AML-193 (cell line): ENCODE measurements at places on chromosomes 6 and 20.

DNA sequence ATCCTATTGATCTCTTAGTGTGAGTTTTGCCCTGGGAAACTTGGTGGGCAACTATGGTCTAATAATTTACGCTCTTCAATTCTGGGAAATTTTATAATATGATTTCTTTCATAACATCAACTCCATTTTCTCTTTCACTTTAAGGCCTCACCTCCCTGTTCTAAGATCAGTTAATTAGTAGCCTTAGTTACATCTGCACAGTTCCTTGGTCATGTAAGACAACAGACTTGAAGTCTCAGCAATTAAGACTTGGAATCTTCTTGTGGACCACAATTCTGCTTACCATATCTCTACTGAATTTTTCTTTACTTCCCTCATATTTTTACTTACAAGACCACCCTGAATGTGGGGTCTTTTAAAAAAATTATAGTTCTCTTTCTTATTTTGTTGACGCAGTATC lies 8.7 kb downstream of the ENPP3 start:
- DNase-seq, result no peak

DNA sequence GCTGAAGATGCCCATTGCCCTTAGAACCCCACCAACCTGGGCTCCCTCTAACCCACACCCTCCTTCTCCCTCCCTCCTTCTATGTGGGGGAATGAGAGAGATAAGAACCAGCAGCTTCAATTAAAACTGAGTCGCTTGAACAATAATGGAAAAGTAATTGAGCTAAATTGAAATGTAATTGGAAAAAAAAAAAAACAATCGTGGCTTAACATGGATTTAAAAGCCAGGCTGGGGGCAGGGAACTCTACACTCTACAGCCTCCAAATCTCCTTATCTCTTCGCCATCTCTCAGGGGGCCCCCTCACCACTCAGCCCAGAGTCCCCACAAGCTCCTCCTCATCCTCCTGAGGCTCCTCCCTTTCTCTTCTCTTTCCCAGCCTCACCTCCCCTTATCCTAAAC lies 83.2 kb downstream of the MDGA1 start:
- no peak for DNase-seq

DNA sequence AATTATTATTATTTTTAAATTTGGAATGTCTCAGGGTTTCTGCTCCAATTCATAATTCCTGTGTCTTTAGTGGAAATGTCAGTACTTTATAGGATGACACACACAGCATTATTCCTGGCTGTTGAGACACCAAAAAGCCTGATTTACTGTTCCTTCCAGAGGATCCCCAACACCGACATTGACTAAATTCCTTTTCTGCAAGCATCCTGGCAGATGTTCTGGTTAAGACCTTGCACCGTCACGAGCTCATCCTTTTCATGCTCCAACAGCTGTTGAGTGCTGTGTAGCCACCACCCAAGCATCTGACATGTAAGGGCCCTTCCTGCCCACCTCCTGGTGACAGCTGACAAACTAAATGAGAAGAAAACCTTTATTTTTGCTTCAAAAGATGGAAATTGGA lies 284.3 kb upstream of the SULF2 start:
- DNase-seq, result no peak

- DNase-seq, result no peak
Observed at GRCh38 chr6:659716-660581, 3.0 kb upstream of the HUS1B start.

GRCh38 chr6:163180874-163181541 lies 233.5 kb upstream of the QKI start:
- no peak for DNase-seq

- no peak for DNase-seq
Observed at GRCh38 chr20:59958123-59958522, at the start of gene CDH26. CDH26 (plus strand) TSS chr20:59958423; CDS start chr20:59958727, 304 bp downstream.

DNA sequence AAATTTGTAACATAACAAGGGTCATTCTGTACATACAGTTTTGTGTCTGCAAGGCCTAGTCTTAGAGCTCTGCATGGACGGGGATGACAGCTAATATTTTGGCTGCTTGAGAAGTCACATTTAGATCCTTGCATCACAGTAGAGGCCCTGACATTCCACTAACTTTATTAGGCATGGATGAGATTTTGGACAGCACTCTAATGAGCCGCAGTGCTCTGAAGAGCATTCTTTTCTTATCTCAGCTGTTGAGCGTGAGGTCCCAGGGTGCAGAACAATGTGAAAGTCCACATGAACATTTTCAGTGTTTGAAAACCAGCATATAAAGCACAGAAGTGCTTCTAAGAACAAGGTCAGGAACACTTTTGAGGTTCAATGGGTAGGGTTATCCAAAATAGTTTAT lies 58.9 kb downstream of the IPCEF1 start:
- DNase-seq, result no peak

DNA sequence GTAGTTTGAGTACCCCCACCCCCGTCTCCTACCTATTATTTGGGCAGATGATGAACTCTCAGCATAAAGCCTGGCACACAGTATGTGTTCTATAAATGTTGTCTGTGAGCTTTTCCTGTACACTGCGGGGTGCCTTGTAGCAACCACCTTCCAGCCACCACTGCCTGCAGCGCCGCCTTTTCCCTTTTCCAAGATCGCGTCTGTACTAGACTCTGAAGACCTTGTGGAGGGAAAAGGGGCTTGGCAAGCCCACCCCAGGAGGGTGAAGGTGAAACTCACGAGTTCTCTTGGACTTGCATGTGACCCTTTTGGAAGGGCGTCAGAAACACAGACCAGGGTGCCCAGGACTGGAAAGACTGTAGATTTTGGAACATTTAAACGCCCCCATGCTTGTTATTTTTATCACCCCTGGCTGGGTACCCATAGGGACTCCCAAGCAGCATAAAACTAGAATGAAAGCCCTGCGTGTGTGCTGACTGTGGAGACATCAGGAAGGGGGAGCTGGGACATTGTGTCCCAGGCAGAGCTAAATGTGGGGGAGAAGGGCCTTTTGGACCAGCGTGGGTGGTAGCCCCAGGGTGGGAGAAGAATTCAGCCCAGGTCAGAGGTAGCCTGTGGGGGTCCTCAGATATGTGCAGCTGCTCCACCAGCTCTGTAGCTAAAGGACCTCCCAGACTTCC lies 8.3 kb downstream of the BAK1 start:
- DNase-seq, result no peak

DNA sequence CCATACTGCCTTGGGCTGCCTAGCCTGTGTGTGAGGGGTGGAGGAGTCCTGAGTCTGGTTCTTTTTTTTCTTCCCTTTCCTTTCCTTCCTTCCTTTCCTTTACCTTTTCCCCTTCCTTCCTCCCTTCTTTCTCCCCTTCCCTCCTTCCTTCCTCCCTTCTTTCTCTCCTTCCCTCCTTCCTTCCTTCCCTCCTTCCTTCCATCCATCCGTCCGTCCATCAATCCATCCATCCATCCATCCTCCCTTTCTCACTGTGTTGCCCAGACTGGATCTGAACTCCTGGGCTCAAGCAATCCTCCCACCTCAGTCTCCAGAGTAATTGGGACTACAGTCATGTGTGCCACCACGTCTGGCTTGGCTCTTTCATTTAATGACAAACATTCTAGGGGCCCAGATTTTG lies 750.7 kb upstream of the CHD6 start:
- no peak for DNase-seq

GRCh38 chr6:11632795-11633511 lies 95.4 kb downstream of the TMEM170B start:
- DNase-seq, result no peak

DNA sequence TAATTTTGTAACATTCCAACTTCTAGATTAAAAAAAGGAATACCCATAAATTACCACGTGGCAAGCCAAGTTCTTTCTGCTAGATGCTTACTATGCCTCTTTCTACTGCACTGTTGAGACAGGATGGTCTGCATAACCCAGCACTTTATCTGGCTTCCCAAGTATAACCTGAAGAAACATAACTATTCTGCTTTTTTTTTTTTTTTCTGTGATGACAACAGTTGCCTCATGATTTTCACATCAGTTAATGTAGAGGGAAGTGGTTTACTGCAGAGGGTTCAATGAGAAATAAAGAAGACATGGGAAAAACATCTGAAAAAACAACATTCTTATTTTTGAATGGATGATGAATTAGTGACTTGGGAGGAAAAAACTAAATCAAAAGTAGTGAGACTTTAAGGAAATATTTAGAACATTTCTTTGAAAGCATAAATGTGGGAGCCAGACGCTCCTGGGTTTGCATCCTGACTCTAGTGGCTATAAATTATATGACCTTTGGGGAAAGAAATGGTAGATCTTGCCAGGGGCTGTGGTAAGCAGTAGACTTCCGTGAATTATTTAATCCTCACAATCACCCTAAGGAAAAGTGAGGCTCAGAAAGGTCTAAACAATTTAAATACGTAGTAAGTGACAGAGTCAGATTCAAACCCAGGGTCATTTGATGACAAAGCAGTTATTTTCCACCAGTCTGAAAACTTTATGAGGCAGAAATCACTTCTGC lies 230.7 kb downstream of the PHACTR1 start:
- peak; percentile 12 for DNase-seq

DNA sequence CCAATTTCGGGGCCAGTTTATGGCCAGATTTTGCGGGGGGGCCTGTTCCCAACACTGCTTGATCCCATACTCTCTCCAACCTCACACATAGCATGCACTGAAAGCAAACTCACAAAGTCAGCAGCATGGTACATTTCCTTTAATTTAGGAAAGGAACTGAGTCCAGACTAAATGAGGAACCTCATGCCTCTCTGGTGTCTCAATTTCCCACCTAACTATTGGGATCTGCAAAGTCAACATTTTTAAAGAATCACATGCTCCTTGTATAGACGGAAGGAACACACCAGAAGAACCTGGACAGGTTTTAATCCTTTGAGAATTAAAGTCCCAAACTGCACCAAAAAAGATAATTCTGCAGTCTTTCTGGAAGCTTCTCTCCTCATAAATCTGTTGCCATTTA lies 33.3 kb downstream of the FAM50B start:
- DNase-seq, result no peak

GRCh38 chr6:22883061-22883717 lies 313.8 kb downstream of the HDGFL1 start:
- no peak for DNase-seq

DNA sequence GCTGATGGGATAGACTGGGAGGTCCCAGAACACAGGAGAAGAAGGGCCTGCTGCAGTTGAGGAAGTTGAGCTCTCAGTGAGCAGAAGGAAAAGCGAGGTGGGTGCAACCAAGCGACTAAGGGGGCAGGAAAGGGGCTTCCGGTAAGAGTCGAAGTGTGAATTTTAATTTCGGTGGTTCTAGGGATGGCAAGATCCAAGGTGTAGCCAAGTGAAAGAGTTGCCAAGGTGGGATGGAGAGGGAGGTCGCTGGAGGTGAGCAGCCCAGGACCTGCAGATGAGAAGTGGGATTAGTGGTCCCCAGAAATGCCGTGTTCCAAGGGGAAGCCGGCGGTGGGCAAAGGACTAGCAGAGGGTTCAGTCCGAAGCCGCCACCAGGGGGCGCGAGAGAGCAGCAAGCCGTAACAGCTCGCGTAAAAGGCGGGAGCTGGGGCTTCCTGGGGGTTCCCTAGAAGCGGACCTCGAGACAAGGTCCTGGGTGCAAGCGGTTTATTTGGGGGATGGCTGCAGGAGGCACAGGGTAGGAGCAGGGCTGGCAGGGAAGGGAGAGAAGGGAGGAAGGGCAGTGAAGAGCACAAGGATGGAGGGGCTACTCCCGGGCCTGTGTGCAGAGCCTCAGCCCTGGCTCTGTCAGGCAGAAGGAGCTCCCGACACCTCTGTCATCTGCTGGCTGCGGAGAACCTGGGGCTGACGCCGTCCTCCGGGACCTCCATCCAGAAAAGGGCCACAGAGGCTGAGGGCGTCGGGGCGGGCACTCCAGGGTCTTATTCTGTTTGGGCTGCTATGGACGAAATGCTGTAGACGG lies 103.6 kb downstream of the PAX1 start:
- DNase-seq, result peak; percentile 1

DNA sequence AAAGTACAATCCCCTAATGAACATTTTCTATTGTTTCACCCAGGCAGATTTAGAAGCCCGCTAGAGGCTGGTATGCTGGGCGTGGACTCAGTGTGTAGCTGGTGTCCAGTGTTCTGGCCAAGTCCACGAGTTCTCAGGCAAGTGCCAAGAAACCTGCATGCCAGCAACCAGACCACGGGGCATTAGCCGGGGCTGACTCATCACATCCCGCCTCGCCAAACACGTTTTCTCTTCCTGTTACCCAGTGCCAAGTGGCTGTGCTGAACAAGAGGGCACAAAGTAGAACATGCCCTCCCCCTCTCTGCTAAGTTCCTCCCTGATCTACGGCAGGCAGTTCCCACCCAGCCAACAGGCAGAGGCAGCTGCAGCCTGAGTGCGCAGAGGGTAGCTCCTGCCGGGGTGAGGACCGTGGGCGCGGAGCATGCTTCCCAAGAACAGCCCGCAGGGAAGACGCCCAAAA lies 29.6 kb downstream of the RAMACL start:
- DNase-seq, result peak; percentile 40

- no peak for DNase-seq
Observed at GRCh38 chr6:112210852-112211251, 43.5 kb downstream of the LAMA4 start.

DNA sequence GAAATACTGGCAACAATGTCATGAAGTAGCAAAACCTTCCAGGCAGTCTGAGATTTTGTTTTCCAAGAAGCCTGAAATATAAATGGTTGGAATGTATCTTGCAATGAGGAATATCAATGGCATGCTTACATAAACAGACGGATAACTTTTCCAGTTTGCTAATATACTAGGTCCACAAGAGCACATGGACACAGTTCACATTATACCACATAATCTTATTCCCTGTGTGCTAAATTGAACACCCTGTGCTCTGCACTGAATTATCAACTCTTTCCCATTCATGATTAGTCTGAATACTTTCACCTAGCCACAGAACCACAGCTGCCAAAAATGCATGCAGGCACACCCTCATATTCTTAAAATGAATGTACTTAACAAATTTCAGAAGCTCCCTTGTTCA lies 274.3 kb downstream of the COL12A1 start:
- no peak for DNase-seq
